Foreskin melanocyte (primary cell): ENCODE measurements at places on chromosomes 4 and X.

- no peak for DNase-seq
Observed at GRCh38 chr4:108607079-108607815, 13.1 kb upstream of the RPL34 start.

GRCh38 chr4:77202491-77202890 is 45.5 kb downstream of the CCNG2 start:
- no peak for DNase-seq

DNA sequence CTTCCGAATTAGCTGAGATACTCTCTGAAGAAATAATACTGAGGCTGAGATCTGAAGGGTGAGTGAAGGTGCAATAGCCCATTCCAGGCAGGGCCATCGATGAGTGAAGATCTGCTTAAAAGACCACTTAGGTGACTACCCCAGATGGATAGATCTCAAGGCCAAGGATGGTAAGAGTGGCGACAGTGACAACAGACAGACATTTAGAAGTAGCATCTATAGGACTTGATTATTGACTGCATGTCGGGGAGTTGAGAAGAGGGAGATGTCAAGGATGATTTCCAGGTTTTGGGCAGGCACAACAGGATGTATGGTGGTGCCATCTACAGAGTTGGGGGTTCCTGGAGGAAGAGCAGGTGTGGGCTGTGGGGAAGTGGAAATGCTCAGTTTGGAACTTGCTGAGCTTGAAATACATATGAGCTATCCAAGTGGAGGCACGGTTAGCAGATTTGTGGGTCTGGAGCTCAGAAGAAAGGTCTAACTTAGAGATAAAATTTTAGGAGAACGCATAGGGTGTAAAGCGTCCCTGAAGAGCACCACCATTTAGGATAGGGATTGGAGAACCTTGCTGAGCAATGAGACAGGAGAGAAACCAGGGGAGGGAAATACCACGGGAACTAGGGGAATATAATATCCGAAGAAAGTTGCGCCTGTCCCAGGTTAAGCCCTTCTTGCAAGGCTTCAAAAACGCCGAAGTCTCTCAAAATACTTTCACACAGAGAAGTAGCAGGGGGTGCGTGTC is 688 bp downstream of the UFSP2 start:
- DNase-seq, result peak; percentile 6

GRCh38 chr4:53228036-53228435 is 137.8 kb downstream of the SCFD2 start:
- no peak for DNase-seq

- no peak for DNase-seq
Observed at GRCh38 chr4:76780781-76781697, 116.9 kb downstream of the SOWAHB start.

DNA sequence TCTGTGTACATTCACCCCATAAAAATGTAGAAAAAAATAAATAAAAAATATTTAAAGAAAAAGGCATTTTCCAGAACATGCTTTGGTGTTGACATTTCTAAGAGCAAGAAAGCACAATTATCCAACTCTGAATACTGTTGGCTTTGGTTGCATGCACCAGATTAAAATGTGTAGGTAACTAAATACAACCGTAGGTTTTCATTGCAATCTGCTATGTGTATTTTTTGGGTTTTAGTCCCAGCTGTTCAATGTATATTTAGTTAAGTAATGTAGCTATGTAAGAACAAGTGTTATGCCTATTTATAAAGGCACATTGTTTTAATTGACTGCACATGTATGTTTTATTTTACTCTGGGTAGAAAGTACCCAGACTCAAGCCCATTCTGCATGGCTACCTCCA is 108.1 kb upstream of the PAQR3 start:
- no peak for DNase-seq

- no peak for DNase-seq
Observed at GRCh38 chr4:16694884-16695276, 203.6 kb downstream of the LDB2 start.

DNA sequence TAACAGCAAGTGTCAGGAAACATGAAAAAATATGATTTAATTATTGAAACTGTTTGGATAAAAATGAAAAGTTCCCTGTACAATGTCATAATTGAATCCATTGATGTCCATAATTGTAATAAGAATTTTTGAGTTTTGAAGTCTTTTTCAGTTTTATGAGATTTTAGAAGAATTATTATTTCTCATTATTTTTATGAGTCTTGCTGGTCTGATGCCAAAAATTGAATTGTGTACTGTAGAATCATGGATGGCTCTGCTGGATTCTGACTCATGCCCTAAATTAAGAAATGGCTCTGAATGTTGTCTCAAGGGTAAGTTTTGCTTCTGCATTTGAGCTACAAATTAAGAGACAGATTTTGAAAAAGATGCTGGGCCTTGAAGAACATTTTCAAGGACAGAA is 132.8 kb upstream of the MAP9 start:
- DNase-seq, result no peak

DNA sequence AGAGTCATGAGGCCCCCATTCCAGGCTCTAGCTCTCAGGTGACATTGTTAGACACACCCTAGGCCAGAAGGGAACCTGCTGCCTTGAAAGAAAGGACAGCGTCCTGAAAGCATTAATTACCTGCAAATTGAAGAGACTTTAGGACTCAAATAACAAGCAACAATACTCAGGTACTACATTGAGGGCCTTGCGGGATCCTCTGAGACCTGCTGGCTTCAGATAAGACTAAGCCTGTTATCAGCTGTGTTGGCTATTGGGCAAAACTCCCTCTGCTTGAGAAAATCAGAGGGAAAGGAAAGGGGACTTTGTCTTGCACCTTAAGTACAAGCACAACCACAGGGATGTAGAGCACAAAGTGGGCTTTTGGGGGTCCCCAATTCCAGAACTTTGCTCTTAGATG is 45.9 kb upstream of the DACH2 start:
- DNase-seq, result no peak

DNA sequence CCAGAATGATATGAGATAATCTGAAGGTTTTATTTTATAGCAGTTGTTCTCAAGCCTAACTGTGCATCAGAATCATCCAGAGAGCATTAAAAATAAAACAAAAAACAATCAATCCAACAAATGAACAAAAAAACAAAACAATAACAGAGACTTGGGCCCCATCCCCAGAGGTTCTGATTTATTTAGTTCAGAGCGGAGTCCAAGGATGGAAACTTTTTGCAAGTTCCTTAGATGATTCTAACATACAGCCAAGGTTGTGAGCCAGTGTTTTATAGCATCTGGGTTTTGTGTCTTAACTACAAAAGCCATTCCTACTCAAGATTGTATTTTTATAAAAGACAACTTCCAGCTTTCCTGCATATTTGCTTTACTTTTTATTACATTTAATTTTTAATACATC is 59.4 kb upstream of the GRPR start:
- no peak for DNase-seq

DNA sequence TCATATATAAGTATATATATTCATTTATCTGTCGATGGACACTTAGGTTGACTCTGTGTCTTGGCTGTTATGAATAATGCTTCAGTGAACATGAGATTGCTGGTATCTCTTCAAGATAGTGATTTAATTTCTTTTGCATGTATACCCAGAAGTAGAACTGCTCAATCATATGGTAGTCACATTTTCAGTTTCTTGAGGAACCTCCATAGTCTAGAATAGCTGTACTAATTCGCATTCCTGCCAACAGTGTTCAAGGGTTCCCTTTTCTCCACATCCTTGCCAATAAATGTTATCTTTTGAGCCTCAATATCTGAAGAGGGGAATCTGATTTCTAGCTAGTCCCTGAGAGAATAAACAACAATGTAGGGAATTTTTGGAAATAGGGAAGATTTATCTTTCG is 32.4 kb upstream of the CCNG2 start:
- no peak for DNase-seq

- DNase-seq, result no peak
Observed at GRCh38 chr4:109365939-109366338, 63.5 kb upstream of the COL25A1 start.

GRCh38 chr4:95516528-95517017 is 32.2 kb downstream of the UNC5C start:
- DNase-seq, result peak; percentile 27

DNA sequence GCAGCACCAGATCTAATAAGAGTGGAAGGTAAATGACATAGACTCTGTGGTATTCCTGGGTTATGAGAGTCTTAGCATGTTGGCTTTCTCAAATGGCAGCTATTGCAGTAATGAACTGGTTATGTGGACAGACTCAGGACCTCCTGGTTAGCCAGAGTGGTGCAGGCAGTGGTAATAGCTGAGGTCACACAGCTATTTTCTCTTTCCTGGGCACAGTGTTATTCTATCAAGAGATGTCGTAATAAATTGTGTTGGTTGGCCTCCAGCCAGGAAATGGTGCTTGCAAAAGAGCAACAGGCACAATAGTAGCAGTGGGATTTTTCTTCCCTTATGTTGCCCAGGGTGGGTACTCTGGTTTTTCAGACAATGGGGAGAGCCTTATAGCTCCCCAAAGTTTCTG is 279.2 kb upstream of the FGF16 start:
- DNase-seq, result no peak

DNA sequence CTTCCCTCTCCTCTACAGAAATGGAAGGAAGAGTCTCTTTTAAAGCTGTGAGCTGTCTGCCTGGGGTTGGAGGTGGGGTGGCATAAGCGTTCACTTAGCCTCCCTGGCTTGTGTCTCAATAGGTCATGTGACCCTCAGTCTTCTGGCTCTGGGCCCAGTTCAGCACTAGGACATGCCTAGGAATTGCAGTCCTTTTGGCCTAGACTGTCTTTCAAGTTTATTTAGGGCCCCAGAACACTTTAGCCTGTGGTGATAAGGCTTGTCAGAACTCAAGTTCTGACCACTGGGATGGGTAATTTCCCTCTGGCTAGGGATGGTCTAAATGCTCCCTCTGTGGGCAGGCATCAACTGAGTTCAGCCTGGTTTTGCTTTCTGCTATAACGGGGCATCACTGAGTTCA is 34.3 kb upstream of the ARMCX4 start:
- DNase-seq, result peak; percentile 91

DNA sequence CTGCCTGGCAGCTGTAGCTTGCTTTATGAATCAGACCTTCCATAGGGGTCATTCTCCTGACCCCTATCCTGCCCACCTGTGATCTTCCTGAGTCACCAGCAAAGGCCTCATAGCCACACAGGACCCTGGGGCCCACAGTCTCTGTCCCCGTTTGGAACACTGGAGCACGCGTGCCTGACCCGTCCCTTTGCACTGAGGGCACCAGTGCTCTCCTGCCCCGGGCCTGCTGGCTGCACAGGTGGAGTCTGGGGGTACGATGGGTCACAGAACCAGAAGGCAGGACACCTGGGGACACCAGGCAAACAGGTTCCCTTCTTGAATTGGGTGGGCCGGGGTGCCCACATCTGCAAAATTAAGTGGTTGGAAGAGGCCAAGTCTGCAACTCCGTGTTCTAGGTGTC is 97.2 kb downstream of the CPZ start:
- no peak for DNase-seq

DNA sequence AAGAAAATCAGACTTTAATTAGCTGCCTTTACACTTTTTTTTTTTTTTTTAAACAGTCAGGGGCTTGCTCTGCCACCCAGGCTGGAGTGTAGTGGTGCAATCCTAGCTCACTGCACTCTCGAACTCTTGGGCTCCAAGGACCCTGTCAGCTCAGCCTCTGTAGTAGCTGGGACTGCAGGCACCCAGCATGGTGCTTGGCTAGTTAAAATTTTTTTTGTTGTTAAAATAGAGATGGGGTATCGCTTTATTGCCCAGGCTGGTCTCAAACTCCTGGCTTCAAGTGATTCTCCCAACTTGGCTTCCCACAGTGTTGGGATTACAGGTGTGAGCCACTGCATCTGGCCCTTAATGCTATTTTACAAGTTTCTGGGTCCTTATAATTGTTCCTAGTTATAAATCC is 359.1 kb downstream of the SPRY1 start:
- DNase-seq, result no peak

GRCh38 chrX:50874876-50875275 is 35.7 kb upstream of the BMP15 start:
- no peak for DNase-seq

DNA sequence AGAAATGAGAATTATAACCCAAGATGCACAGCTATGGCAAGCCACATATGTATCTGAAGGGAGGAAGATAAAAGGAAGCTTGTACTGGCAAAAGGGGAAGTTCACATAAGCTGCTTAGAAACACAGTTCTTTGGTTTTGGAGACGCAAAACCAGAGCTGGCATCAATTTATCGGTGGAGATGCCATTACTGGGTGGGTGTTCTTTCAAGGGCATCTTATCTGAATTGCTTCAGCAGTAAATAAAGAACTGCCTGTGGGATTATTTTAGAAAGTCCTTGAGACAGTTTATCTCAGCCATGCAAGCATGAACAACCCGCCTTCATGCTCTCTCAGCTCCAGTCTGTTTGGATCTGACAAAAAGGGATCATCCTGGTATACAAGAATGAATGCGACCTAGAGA is 60.8 kb downstream of the DDX60 start:
- DNase-seq, result no peak

DNA sequence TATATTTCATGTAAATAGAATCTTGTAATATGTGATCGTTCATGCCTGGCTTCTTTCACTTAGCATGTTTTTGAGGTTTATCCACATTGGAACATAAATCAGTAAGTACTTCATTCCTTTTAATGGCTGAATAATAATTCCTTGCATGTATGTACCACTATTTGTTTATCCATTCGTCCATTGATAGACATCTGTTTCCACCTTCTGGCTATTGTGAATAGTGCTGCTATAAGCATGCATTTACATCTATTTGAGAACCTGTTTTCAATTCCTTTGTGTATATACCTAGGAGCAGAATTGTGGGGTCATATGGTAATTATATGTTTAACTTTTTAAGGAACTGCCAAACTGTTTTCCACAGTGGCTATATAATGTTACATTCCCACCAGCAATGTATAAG is 356.7 kb upstream of the DIPK2B start:
- DNase-seq, result no peak

DNA sequence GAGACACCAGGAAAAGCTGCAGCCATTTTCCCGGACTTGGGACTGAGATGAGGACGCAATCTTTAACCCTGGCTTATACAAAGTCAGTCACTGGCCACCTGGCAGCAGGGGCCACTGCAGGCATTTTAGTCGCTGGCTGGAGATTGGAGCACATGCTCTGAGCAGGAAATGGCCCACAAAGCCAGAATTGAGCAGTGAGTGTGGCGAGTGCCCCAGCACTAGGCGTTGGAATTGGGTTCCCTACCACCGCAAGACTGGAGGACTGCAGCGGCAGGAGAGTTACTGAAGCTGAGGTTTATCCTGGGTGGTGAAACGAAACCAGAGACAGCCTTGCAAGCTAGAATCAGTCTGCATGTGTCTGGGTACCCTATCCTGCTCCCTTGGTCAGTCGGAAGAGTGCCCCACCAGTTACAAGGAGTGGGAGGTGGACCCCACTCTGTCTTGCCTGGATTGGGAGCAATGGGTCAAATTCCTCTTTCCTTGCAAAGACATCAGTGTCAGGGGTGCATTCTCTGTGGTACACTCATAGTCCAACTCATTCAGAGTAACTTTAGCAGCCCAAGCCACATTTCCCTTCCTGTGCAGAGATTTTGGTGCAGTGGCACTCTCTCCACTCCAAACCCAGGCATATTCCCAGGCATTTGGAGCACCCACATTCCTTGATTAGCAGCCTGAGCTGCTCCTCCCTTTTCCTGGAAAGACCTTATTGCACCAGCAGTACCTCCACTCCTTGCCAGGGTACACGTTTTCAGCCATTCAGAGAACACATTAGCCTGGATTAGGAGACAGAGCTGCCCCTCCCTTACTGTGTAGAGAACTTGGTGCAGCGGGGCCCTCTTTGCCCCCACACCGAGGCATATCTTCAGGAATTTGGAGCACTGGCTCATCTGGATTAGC is 36.7 kb upstream of the PLK4 start:
- DNase-seq, result no peak

GRCh38 chrX:39152106-39152649 is 350.9 kb downstream of the MID1IP1 start:
- DNase-seq, result no peak

GRCh38 chr4:111788099-111788498 is 357.2 kb upstream of the FAM241A start:
- no peak for DNase-seq

GRCh38 chr4:8351931-8352367 is 82.4 kb downstream of the HTRA3 start:
- no peak for DNase-seq
